NCI-H1436 (cell line): ENCODE measurements at places on chromosomes 6 and 20.

DNA sequence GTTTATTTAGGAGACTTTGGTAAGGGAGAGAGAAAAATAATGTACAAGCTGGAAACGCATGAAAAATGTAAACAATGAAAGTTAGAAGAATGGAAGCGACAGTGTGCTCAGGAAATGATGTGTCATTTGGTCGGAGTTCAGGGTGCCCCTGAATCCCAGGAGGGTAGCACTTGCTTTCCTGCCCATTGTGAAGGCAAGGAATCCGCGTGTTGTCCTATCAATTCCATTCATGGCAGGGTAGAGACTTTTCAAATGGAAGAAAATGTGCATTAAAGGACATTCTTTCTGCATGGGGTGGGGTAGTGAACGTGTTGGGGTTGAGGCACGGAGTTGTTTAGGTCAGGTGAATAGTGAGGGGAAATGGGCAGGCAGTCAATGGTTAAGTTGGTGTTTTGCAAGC is 33.7 kb downstream of the GCNT2 start:
- DNase-seq: no peak

GRCh38 chr6:112846681-112847080 is 499.6 kb downstream of the RFPL4B start:
- no peak for DNase-seq

DNA sequence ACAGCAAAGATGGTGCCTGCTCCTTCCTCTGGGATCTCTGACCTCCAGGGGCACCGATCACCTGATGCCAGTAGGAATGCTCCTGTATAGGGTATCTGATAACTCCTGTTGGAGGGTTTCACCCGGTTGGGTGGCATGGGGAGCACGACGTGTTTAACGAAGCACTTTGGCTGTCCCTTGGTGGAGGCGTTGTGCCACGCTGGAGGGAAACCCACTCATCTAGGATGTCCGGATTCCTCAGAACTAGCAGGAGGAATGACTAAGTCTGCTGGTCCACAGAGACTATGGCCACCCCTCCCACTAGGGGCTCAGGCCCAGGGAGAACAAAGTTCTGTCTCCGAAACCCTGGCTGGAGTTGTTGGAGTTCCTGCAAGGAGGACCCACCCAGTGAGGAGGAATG is 1624.4 kb downstream of the GRIK2 start:
- DNase-seq: no peak

DNA sequence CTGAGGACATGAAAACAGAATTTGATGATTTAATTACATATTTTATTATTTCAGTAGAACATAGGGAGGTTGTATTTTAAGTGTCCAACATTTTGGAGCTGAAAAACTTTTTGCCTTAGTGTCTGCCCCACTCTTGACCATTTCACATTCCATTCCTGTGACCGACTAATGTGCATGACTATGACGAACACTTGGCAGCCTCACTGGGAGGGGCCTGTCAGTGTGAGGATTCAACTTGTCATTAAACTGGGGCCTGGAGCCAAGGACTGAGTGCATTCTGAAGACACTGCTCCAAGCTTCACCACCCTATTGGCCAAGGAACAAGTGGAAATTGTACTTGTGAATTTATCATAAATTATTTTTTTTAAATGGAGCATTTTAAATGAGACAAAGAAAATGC is 661.3 kb downstream of the BCKDHB start:
- no peak for DNase-seq

DNA sequence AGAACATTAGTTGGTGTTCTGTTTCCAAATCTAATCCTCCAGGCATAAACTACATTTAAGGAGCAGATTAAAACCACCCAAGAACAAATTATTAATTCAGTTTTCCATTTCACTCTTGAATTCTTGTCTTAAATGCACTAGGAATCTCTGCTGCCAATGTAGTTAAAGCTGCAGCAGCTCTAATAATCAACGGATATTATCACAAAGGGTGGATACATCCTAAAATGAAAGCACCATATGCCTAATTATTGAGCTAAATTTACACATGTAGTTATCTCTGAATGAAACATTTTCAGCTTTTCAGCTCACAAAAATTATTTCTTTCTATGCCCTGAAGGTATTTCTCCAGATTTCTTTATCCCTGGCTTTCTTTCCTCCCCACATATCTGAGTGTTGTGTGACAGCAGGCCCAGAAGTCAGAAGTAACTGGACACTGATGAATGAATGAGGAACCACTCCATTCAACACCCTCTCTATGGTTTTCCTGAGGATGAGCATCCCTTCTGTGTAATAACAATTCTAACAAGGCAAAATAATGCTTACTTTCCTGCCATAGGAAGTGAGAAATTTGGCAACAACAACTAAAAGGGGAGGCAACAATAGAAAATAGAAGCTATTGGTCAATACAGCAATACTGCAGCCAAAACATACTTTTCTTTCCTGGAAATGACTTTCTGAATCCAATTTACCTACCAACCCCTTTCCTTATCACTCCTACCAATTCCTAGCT is 14.9 kb downstream of the MAN1A1 start:
- DNase-seq: no peak

DNA sequence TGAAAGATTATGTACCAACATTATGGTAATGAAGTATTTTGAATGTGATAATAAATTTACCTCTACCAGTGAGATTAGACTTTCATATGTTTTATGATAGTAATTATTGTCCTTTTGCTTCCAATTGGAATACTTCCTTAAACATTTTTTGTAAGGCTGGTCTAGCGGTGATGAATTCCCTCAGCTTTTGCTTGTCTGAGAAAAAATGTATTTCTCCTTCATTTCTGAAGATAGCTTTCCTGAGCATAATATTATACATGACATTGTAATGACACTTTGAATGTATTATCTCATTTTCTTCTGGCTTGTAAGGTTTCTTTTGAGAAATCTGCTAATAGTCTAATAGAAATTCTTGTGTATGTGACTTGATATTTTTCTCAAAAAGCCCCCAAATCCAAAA is 18.6 kb upstream of the EDN1 start:
- DNase-seq: no peak

- DNase-seq: no peak
Measured at GRCh38 chr6:75144386-75144785, 61.5 kb downstream of the COL12A1 start.

DNA sequence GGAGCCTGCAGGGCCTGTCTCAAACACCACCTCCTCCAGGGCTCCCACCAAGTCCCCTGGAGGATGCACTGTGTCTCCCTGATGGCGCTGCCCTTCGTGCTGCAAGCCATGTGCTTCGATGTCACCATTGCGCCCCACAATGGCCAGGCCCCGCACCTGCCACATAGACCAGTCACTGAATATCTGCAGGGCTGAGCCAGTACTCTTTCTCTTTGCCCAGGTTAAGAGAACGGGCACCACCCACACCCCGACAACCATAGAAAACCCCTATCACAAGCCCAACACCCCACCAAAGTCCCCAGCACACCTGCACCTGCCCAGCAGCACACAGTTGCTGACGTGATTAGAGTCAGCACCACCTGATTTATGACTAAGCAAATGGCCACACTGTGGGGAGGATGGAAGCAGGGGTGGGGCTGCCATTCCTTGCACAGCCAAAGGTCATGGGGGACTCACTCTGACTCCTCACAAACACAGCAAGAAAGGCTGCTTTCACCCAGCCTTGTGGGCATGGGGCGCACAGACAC is 104.3 kb downstream of the SLC23A2 start:
- DNase-seq: no peak

DNA sequence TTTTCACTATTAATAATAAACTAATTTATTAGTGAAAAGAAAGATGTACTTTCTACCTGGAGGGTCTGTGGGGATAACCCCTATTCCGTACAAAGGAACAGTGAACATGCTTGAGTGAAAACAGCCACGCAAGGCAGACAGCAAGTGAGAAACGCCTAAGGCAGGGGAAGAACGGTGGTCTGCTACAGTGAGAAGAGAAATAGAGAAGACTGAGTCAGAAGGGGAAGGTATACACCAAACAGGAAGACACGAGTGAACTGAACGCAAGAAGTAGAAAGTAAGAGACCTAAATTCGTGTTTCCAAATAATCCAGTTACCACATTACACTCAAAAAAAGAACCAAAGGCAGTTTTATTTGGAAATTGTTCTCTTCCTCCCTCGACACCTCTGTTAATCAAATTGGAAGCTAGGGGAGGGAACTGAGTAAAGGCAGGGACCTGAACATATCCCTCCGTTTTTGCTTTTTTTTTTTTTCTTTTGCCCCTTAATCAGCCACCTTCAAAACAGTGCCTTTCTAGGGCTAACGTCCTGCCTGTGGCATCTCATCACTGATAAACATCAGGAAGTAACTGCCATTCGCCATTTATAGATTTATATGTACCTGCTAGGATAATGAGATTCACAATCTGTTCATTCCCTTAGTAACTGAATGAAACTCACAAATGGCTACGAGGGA is 48.9 kb downstream of the ATXN1 start:
- no peak for DNase-seq

DNA sequence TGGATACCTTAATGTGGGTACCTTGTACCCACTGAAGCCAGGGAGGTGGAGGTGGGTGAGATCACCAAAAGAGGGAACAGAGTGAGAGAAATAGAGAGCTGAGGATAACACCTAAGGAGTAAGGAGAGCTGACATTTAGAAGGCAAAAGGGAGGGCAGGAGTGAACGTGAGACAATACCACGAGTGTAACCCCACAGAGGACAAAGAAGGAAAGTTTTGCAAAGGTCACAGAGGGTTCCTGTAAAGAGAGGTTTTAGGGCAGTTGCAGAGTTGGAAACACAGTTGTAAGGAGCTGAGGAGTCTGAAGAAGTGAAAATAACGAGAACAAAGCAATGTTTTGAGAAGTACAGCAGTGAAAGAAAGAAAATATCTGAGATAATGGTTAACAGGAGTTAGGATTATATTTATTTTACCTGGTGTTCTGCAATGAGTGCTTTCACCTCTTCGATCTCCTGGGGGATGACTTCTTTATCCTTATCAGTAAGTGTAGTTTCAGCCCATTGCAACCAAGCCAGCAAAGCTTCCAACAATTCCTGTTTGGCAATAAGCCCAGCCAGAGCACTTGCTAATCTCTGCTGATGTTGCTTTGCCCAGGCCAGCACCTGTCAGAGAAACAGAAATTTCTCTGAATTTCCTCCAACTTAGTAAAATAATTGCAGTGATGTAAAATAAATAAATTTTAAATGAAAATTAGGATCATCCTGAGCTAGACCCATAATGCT is 166.8 kb downstream of the DST start:
- no peak for DNase-seq

GRCh38 chr6:146301764-146302163 is 241.9 kb upstream of the RAB32 start:
- DNase-seq: no peak

GRCh38 chr6:80930376-80930775 is 822.1 kb downstream of the TENT5A start:
- no peak for DNase-seq

- no peak for DNase-seq
Measured at GRCh38 chr6:75076009-75076408, 129.8 kb downstream of the COL12A1 start.

DNA sequence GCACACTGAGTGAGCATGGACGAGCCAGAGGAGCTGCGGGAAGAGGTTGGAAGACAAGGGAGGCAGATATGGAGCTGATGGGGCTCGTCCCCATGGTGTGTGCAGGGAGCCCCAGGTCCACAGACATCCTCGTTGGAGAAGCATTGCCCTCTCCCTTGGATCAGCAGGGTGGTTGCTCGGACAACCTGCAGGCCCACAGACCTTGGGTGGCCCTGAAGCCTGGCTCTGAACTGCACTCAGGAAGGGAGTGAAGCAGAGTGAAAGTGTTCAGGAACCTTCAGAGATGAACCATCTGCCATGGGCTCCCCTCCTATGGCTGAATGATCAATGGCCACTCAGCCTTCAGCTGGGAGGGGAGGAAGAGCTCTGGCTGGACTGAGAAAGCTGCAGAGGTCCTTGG is 43.3 kb upstream of the LRFN2 start:
- DNase-seq: no peak

- no peak for DNase-seq
Measured at GRCh38 chr20:45964006-45964400, 8.0 kb downstream of the ZNF335 start.
